ENCODE measurements at places on chromosomes 2 and 18.

GRCh38 chr2:231184319-231184718, 14.1 kb upstream of the ARMC9 start:
- DNase-seq, result no peak

GRCh38 chr18:56245866-56246580, 392.4 kb downstream of the TXNL1 start:
- DNase-seq, result no peak

GRCh38 chr18:55142410-55142809, 183.1 kb upstream of the CCDC68 start:
- no peak for DNase-seq

GRCh38 chr18:53375621-53376020, 848.8 kb downstream of the MBD2 start:
- no peak for DNase-seq

- no peak for DNase-seq
Measured at GRCh38 chr2:147232225-147232669, 612.6 kb upstream of the ACVR2A start.

GRCh38 chr2:202486351-202486750, 110.2 kb downstream of the BMPR2 start:
- DNase-seq, result no peak

DNA sequence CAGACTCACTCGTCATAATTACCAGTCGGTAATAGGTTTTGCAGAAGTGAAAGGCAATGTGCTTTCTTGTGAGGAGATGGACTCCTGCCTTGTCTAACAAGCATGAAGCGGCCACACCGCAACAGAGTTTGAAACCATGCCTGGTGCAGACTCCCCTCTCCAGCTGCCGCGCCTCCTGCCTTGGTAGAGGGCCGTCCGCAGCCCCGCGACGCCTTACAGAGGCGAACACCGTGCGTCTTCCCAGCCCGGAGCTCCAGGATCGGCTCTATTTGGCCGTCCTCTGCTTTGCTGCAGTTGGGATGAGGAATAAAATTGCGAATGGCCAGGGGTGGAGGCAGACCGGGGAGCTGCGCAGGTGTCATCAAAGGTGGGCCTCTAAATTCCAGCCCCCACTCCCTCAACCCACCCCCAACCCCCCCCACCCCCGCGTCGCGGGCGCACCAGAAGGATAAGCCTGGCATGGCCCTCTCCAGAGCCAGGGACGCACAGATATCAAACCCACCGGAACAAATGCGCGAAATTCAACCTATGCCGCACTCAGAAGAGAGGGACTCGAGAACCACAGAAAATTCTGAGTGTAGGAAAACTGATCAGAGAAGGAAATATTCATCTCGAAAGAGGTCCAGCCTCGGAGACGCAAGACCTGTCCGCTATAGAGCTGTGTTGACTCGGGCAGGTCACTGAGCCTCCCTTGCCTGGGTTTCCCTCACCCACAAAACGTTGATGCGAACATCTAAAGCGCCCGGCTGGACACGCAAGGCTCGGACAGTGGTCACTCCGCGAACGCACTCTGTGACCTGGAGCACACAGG, 1.1 kb downstream of the TRABD2A start:
- no peak for DNase-seq

GRCh38 chr2:67272195-67272594, 124.9 kb upstream of the ETAA1 start:
- no peak for DNase-seq

All from stimulated activated CD8-positive, alpha-beta memory T cell treated with anti-CD3 and anti-CD28 coated beads, Interleukin-12 subunit alpha, Interleukin-12 subunit beta, amount 100 ng/mL, for 4 hours (primary cell).